Stimulated activated CD4-positive, alpha-beta T cell treated with anti-CD3 and anti-CD28 coated beads, TNF-alpha, amount 100 ng/mL, for 1 hour (primary cell): ENCODE measurements at places on chromosomes 2 and 18.

GRCh38 chr2:226865273-226865672 is 29.4 kb downstream of the RHBDD1 start:
- no peak for DNase-seq

GRCh38 chr2:187091664-187092063 is 242.7 kb upstream of the ZSWIM2 start:
- no peak for DNase-seq

DNA sequence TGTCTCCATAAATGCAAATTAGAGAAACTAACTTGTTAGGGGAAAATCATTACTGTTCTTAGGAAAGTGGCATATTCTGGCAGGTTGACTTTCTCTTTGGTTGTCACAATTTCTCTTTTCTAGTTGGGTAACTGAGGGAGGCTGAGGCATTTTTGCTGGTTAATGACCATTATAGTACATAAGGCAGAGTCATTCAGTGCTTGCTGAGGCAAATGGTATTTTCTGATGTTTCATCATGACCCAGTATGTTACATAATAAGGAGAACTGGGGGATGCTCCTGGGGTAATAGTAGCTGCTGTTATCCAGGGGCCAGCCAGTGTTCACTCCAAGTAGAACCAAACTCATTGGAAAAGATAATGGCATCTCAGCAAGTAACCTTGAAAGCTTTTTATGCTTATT is 62.3 kb downstream of the ITGA6 start:
- DNase-seq, result no peak

DNA sequence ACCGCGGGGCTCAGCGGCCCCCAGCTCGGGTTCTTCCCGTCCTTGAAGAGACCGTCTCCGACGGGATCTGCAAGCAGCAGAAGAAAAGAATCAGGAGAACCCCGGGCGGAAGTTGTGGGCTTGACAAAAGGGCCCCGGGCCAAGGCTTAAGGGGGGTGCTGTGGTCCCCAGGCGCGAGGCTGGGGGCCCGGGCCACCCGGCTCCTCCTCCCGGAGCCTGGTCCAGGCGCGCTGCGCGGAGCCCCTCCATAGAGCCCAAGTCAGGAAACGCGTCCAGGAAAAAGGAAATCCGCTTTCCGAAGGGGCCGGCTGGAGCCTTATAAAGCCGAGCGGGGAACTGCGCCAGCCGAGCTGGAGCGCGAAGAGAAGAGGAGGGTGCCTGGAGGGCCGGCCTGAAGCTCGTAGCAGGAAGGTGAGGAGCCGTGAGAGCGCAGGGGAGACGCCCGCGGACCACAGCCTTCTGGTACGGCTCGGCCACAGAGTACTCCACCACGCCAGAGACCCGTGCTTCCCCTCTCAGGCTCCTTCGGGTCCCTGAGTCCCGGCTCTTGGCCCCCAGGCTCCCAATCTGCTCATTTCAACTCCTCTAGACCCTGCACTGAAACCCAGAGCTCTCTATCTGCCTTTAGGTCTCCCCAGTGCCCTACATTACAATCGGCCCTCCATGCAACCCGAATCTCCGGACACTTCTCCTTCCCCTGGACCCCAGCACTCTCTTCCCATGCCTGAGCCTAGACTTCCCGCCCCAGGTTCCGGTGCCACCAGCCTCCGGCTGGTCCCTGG is 554 bp downstream of the FEV start:
- DNase-seq, result no peak

DNA sequence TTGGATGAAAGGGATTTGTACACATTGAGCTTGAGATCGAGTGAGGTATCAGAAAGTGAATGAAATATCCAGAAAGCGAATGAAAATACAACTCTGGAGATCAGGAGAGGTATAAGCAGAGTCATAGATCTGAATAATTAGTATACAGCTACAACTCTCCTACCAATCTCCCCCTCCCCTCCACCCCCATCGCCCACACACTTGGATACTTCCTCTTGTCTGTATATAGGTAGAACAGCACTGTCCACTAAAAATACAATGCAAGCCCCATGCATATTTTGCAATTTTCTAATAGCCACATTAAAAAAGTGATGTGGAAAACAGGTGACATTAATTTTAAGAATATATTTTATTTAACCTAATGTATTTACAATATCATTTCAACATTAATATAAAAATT is 23.7 kb upstream of the WIPF1 start:
- no peak for DNase-seq

- no peak for DNase-seq
These were observed 85.6 kb downstream of the EHD3 start for GRCh38 chr2:31319406-31320175.

GRCh38 chr2:178870703-178871102 is 63.5 kb upstream of the TTN start:
- no peak for DNase-seq

GRCh38 chr2:5367321-5367720 is 324.9 kb upstream of the SOX11 start:
- no peak for DNase-seq

- DNase-seq, result no peak
These were observed 107.7 kb upstream of the ATP8B1 start for GRCh38 chr18:57910817-57911216.

DNA sequence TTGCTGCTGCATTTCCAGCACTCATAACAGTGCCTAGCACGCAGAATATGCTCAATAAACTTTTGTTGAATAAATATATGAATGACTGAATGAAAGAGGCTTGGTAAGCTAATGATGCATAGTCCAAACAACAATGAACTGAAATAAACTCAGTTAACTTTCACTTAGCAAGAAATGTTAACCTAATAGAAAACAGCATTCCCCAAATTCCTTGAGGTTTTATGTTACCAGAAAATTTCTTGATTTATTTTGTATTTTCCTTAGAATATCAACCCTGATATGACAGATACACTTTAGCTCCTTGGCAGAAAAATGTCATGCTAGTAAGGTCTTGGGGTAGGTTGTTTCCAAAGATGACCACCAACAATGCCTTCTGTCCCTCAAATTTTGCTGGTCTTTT is 217.4 kb downstream of the KCNE4 start:
- no peak for DNase-seq

GRCh38 chr2:48738806-48739205 is 16.7 kb downstream of the LHCGR start:
- DNase-seq, result no peak

DNA sequence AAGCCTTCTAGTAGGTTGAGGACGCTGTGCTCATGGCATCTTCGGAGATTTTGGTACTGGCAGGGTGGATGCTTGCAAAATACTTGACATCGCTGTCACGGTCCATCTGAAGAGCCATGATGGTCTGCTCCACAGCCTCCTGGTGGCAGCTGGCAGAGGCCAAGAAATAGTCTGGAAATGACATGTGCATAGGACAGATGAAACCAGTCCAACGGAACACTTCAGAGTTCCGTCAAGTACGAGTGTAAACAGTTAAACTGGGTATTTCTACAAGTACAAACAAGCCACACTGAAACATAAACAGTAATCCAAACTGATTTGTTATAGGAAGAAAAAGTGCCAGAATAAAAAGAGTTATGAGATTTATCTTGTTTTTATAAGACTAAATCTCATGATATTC is 66.6 kb downstream of the PPP4R1 start:
- no peak for DNase-seq

- no peak for DNase-seq
These were observed 280.0 kb downstream of the GULP1 start for GRCh38 chr2:188571543-188572303.

DNA sequence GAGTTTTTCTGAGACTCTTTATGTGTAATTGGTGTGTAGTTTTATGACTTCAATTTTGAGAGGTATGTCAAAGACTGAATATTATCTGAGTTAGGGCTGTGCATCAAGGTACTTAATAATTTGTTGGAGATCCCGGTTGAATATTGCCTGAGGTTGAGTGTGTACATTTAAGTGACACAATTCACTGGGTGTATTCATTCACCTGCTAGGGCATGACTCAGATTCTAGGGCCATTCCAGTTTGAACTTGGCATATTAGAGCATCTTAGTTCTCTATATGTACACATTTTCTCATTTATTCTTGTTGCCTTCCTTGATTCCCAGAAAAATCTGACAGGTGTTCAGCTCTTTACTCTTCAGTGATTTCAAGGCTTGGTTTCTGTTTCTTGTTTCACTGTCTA is 12.5 kb downstream of the MAP4K4 start:
- DNase-seq, result no peak

DNA sequence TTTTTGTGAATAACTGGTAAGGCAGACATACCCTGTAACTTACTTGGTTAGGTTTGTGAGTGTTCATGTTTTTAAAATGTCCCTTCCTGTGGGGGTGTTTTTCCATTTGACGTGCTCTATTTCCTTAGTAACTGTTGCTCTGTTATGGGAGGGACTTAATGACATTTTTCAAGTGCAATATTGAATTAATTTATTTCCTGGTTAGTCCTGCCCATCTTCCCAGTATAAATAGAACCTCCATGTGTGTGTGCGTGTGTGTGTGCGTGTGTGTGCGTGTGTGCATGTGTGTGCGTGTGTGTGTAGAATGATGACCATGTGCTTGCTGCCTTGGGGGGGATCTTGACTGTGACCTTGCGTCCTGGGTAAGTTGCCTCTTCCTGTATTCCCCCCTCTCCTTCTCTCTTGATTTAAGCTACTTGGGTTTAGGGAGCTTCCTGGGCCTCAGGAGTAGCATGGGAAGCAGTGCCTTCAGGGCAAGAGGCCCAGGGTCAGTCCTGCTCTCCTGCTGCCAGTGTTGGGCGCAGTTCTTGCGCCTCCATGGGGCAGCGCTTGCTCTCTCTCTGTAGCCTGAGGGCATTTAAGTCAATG is 163.9 kb downstream of the LDLRAD4 start:
- no peak for DNase-seq

DNA sequence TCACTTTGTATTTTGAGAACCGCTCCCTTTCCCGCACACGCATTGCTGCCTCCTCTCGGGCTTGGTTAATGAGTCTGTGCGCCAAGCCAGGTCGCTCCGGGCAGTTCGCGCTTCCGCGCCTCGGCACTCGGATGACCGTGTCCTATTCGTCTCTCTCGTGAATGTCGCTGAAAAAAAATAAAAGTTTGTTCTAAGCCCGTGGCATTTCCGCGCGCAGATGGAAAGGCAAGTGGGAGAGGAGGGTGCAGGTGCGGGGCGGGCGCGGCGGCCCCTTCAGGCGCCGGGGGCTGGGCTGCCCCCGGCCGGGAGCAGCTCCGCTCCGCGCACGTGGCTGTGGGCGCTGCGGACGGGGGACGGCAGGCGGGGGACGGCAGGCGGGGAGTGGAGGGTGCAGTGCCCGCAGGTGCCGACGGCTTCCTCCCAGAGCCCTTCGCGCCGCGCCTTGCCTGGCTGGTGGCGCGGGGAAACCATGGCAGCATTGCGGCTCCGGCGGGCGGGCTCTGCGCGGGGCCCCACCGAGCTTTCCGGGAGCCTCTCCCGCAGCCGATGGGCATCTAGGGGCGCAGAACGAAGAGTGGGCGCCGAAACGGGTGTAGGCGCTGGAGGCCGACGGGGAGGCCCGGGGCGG is 159.6 kb upstream of the SIX2 start:
- DNase-seq, result no peak

DNA sequence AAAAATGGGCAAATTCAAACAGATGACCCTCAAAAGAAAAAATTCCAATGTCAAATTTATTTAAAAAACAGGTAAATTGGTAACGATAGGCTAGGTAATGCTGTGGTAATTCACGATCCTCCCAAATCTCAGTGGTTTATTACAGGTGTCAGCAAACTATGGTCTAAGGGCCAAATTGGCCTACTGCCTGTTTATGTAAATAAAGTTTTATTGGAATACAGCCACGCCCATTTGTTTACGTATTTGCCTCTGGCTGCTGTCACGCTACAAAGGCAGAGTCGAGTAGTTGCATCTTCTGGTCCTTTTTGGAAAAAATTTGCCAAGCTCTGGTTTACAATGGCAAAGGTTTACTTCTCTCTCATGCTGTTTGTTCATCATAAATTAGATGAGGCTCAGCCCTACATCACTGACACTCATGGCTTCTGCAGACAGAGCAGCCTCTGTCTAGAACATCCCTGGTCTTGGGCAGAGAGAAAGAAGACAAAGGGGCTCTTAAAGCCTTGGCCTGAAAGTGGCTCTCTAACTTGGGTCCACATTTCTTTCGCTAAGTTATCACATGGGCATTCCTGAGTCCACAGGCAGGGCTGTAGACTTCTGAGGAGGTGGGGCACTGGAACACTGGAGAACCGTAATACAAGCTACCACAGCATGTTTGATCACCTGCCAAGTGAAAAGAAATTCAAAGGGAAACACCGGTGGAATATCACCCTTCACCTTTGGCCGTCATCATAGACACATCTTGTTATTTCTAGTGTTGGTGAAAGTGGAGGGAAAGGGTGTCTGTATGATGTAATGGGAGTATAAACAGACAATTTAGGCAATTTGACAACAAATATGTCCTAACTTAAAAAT is 34.8 kb downstream of the SP110 start:
- DNase-seq, result no peak

GRCh38 chr2:147275943-147276342 is 568.9 kb upstream of the ACVR2A start:
- DNase-seq, result no peak

GRCh38 chr18:26624443-26624842 is 76.1 kb upstream of the KCTD1 start:
- no peak for DNase-seq

- no peak for DNase-seq
These were observed 72.7 kb upstream of the UBE2E3 start for GRCh38 chr2:180907731-180908130.

DNA sequence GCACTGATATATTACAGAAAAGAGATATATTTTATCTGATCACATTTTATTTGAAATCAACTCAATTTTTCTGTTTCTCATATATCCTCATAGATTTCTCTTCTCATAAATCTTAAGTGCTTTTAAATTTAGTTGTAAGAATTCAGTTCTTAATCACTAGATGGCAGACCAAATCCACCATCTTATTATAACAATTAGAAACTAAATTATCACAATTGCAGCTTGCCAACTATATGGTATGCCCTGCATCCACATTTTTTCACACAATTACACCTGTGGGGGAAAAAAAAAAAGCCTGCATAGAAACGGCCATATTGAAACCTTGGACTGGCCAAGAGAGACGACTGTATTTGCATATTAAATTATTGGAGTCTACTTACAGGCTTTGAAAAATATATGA is 64.4 kb downstream of the COL5A2 start:
- DNase-seq, result no peak

GRCh38 chr18:78813936-78814710 is 165.5 kb upstream of the SALL3 start:
- no peak for DNase-seq

DNA sequence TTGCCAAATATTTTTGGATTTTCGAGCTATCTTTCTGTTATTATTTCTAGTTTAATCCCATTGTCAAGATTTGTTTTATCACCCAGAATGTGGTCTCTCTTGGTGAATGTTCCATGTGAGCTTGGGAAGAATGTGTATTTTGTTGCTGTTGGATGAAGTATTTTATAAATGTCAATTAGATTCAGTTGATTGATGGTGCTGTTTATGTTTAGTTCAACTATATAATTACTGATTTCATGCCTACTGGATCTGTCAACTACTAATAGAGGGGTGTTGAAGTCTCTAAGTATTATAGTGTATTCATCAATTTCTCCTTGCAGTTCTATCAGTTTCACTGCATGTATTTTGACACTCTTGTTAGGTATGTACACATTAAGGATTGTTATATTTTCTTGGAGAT is 34.7 kb upstream of the RMND5A start:
- DNase-seq, result no peak

GRCh38 chr18:35376393-35376741 is 770 bp downstream of the ZNF396 start:
- DNase-seq, result no peak
